Endothelial cell (in vitro differentiated cells): ENCODE measurements at places on chromosomes 3 and 15. TPM values are rescaled to one million over a fixed set of nuclear protein-coding genes. Genes with fewer than 3 reads are reported as not detected.
A peak's percentile ranks its signal among the peaks of the same experiment; 100 is the strongest.

Gene EFL1
- 19.3 TPM for total RNA-seq

Gene CILP
- not detected for total RNA-seq

GRCh38 chr3:55329849-55330248 lies 157.3 kb downstream of the WNT5A start:
- DNase-seq: no peak

Gene GOLGA8J
- total RNA-seq: not detected

GRCh38 chr3:104846270-104846669 lies 520.4 kb upstream of the ALCAM start:
- DNase-seq: no peak

DNA sequence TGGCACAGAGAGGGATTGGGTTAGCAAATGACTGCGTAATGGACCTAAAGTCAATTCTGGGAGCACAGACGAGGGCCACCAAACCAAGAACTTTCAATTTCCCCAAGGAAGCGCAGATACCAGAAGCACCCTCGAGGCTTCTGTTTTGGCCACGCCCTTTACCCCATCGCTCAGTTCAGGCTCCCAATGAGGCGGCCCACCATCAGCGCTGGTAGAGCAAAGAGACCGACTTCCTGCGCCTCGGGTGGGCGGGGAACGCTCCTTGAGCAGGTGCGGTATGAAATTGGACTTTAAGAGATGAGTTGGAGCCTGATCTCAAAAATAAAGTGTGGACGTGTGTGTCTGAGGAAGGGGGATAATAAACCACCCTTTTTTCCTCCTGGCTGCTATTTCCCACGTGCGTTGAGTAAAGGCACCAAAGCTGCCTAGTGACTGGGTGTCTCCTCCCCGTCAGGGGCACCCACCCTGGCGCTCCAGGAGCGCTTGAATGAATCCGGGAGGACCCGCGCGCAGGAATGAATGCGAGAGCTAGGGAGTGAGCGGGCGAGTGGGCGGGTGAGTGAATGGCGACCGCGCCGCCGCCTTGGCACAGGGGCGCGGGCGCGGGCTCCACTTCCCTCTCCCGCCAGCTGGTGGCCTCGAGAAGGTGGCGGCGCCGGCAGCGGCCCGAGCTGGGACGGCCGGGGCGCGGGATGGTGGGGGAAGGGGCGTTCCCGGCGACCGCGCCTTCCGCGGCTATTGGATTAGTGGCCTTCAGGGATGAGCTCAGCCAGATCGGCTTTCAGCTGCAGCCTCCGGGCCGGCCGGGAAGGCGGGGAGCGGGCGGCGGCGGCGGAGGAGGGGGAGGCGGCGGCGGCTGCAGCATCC lies at the start of gene SPSB4:
TSS of gene SPSB4 (plus strand) at position 772 of the 867 bp plus-strand sequence. CDS start 14,758 bp downstream, outside the sequence.
- DNase-seq: peak; percentile 72

- DNase-seq: no peak
These were observed 25.1 kb upstream of the CPNE9 start for GRCh38 chr3:9678493-9678892.

- no peak for DNase-seq
These were observed 2.9 kb downstream of the MBNL1 start for GRCh38 chr3:152271501-152272236.

- DNase-seq: no peak
These were observed 1126.0 kb downstream of the ROBO2 start for GRCh38 chr3:78165876-78166275.

DNA sequence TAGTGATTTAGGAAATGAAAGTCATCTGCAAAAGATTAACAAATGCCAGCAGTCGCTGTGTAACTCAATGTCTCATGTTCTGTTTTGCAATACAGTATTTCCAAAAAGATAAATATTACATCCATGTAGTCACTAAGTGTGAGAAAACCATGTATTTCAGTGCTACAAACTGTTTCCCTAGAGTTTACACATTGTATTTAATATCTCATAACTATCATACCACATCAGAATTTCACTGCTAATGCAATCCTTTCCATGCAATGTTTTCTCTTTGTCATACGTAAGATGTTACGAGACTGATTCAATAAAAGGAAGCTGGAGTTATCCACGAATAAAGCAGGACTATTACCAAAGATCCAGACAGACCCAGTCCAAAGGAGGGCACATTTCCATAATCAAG lies 269.4 kb downstream of the GBE1 start:
- no peak for DNase-seq
